Progenitor cell of endocrine pancreas (in vitro differentiated cells): ENCODE measurements at places on chromosomes 4 and X. TPM values are rescaled to one million over a fixed set of nuclear protein-coding genes. Genes with fewer than 3 reads are reported as not detected.

- no peak for DNase-seq
These were observed 20.3 kb downstream of the P2RY8 start for GRCh38 chrX:1516596-1517104.

- DNase-seq, result no peak
These were observed 68.6 kb downstream of the CAMK2D start for GRCh38 chr4:113692809-113693411.

The RAB39B gene
- total RNA-seq, result 4.6 and 4.8 TPM in 2 replicates

DNA sequence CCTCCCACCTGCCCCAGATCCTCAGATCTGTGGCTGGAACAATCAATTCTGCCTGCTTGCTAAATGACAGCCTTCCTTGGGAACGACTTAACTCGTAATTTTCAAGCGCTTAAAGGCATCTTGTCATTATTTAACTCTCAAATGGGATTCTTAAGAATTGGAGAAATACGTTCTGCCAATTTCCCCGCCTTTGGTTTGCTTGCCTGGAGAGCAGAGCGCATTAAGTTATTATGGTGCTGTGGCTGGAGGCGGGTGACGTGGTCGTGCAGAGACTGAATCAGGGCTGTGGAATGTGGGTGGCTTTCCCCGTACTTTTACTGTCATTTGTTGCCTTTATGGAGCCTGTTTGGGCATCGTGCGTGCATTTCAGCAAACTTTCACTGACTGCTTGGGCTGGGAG, 78.9 kb upstream of the PSAPL1 start:
- no peak for DNase-seq

The ARHGAP10 gene
- 11.0 and 13.1 TPM in 2 replicates for total RNA-seq

The MCTS1 gene
- 35.0 and 37.3 TPM in 2 replicates for total RNA-seq

- DNase-seq, result no peak
These were observed 1499.3 kb downstream of the PCDH7 start for GRCh38 chr4:32219306-32220075.

The VCX gene
- not detected in 2 replicates for total RNA-seq

- no peak for DNase-seq
These were observed 320.0 kb upstream of the PCDH18 start for GRCh38 chr4:137852326-137852725.

- no peak for DNase-seq
These were observed 35.9 kb downstream of the MAGEA1 start for GRCh38 chrX:153214934-153215333.

The SMIM10 gene
- total RNA-seq, result 2.2 TPM in 2 replicates

GRCh38 chr4:87881115-87881514, 48.3 kb downstream of the MEPE start:
- no peak for DNase-seq

GRCh38 chr4:158999166-158999682, 103.7 kb upstream of the RAPGEF2 start:
- no peak for DNase-seq

DNA sequence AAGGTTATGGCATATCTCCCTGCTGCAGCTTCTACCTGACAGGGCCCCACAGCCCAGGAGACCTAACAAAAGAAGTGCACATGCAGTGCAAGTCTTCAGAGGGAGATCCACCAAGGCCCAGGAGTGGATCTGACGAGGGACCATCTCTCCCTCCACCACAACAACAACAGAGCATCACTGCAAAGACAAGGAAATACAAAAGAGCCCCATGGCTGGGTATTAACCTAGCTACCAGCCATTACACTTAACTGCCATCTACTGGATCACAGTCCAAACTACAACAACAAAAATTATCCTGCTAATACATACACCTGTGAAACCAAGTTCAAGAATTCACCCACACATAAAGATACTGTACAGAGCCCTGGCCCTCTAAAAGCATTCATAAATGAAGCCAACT, 280.2 kb upstream of the SLC7A11 start:
- DNase-seq, result no peak

- DNase-seq, result no peak
These were observed 7.0 kb downstream of the TACC3 start for GRCh38 chr4:1728061-1728980.

The UNC5C gene
- total RNA-seq, result 40.7 and 43.8 TPM in 2 replicates

DNA sequence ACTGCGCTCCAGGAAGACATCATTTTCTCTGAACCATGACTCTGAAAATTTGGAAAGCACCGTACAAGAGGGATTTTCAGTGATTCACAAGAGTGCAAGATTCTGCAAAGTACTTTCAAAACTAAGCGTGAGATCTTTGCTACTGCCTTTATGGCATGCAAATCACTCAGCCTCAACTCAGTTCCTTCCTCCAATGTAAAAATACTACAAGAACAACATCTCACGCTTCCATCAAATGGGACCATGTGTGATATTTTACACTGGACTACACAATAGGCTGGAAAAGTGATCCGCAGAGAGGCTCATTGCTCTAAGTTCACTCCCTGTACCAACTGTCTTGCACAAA, 674 bp upstream of the IL15 start:
- no peak for DNase-seq

GRCh38 chr4:157810137-157810774, 362.6 kb downstream of the GASK1B start:
- DNase-seq, result no peak

GRCh38 chr4:124415146-124415545, 297.4 kb downstream of the ANKRD50 start:
- DNase-seq, result no peak

- DNase-seq, result no peak
These were observed 22.8 kb upstream of the AP1S2 start for GRCh38 chrX:15877380-15877779.

DNA sequence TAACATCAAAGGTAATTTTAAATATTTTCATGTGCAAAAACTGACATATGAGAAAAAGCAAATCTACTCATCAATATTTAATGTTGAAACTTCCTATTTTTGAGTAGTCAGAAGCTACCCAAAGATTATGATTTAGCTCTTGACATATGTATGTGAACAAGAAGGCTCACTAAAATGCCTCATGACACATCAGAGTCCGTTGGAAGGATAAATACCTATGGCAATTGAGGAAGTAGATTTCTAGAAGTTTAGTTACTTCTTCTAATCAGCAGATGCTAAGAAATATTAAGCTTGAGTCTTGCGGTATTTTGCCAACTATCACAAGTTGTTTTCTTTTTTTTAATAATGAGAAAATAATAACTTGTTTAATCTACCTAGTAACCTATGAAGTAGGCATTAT, 55.3 kb downstream of the MSL3 start:
- DNase-seq, result no peak

The TGIF2LX gene
- not detected in 2 replicates for total RNA-seq

- peak; percentile 86 for DNase-seq
These were observed at the start of gene STX18 for GRCh38 chr4:4541661-4542570. Gene STX18, minus strand, starts transcription at chr4:4542048. Its CDS starts 84 bp downstream, at chr4:4541964.

DNA sequence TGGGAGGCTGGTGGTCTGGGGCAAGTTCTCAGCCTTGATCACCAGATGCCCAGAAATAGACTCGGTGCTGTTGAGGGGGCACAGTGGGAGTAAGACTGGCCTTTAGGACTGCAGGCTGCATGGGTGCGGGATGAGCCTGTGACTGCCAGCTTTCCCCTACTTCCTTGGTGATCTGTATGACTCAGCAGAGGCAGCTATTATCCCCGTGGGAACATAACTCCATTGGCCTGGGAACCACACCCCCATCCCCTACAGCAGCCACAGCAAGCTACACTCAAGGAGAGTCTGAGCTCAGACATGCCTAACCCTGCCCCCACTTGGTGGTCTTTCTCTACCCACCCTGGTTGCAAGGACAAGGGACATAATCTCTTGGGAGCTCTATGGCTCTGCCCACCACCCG, 20.6 kb downstream of the CLIC2 start:
- no peak for DNase-seq

The MAGEA10 gene
- not detected in 2 replicates for total RNA-seq

The JADE3 gene
- total RNA-seq, result 22.5 and 23.4 TPM in 2 replicates
